ENCODE measurements at places on chromosomes 1 and 21.

DNA sequence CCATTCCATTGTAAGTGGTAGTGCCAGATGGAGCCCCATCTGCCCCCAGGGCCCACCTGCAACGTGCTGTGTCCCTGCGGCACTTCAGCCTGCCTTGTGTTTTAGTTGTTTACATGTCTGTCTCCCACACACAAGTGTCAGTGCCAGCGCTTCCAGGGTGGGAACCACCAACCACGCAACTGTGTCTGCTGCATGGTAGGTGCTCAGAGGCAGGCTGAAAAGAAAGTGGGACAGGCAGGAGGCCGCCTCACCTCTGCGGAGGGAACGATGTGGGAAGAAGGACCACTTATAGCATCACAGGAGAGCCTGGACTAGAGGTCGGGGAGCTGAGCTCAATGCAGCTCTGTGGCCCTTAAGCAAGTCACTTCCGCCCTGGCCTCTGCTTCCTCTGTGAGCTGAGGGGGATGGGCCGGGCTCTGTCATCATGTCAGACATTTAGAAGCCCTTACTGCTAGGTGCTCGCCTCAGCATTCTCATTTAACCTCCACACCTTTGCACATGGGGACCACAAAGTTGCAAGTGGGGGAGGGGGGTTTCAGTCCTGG lies 17.9 kb downstream of the SLC9A1 start:
- DNase-seq: no peak

GRCh38 chr1:109075531-109076490 lies at the start of gene TAF13:
Gene TAF13, minus strand, starts transcription at chr1:109076003. Its CDS starts 56 bp downstream, at chr1:109075947.
- DNase-seq: peak; percentile 74

- DNase-seq: no peak
These were observed 28.4 kb upstream of the KIAA0040 start for GRCh38 chr1:175220853-175221556.

GRCh38 chr1:228282329-228283042 lies 74.6 kb downstream of the OBSCN start:
- DNase-seq: no peak

GRCh38 chr21:42695697-42696380 lies 42.4 kb downstream of the PDE9A start:
- no peak for DNase-seq

DNA sequence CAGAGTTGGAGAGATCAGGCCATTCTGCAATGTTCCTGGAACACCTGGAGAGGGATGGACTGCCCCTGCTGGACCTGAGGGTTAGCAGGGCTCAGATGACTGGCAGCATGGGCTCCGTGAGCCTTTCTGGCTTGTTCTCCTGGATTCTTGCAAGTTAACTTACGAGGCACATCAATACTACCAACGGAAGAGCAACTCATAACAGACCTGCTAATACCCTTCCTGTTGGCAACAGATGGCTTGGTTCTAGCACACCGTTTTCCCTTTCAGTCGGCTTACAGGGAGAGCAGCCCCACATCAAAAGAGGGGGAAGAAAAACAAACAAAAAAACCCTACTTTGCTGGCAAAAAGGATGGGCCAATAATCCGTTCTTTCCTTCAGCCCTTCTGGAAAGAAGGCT lies 47.9 kb downstream of the SLC66A1 start:
- no peak for DNase-seq

- DNase-seq: no peak
These were observed 156.8 kb downstream of the ZBTB18 start for GRCh38 chr1:244207935-244208244.

GRCh38 chr21:33562389-33562788 lies 19.6 kb downstream of the SON start:
- DNase-seq: no peak

DNA sequence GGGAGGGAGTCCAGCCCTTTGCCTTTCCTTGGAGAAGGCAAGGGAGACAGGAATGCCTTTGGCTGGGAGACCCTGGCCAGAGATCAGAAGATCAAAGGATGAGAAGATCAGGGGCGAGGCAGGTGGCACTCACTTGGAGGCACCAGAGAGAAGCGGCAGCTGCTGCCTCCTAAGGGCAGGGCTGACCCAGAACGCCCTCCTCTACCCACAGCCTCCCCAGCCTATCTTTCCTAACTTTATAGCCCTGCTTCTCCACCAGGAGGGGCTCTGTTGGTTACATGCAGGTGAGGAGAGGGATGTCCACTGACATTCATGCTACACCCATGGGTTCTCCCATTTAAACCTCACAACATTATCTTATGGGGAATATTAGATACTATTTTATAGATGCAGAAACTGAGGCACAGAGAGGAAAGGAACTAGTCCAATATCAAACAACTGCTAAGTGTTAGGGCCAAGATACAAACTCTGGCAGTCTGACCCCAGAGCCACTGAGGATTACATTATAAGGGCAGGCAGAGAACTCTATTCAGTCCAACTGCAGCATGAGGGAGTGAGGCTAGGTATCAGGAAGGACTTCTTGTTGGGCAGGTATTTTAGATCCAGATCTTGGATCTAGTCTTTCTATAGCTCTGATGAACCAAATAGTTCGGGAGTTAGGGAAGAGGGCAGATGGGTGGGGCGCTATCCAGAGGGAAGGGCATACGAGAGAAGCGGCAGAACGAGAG lies 19.9 kb downstream of the LGR6 start:
- peak; percentile 22 for DNase-seq

DNA sequence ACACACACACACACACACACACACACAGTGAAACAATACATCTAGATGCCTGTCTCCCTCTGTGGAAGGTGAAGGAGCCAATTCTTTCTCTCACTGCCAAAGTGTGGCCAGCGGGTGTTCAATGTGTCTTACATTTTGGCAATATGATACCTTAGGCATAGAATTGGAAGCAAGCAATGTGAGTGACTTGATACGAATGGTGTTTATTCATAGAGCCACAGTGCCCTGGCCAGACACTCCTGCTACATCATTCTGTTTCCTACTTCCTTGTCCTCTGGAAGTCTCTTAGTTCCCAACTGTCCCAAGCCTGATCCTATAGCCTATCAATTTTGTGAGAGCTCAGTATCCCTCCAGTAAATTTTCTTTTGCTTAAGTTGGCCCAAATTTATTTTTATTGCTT lies 170.0 kb upstream of the L1TD1 start:
- no peak for DNase-seq

- no peak for DNase-seq
These were observed 49.7 kb downstream of the FHAD1 start for GRCh38 chr1:15296585-15297321.

DNA sequence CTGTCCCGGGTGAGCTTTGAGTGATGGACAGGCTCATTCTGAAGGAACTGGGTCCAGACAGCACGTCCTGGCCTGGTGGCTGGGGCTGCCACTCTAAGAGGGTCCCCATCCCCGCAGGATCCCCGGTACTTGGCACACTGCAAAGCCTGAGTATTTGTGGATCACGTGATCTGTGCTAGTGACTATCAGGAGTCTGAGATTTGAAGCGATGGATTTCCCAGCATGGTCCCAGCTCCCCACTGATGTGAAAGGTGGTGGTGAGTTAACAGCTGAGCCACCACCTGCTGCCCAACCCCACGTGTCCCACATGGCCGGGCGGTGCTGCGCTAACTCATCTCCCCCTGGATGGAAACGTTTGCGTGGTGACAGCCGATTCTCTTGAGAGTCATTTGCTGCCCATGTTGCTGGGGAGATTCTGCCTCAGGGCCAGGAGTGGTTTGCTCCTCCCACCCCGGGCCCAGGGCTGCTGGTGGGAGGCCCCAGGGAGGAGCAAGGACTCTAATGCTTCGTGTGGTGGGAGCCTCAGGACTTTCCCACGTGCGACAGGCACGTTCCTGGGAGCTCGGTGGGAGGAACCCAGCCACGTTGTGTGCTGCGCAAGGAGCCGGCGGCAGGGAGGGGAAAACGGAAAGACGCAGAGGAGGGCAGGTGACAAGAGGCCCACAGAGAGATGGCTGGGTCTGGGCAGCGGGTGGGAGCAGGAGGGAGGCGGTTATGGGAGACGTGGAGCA lies 15.1 kb downstream of the FAAP20 start:
- DNase-seq: peak; percentile 66

- DNase-seq: no peak
These were observed 14.5 kb downstream of the ACTRT2 start for GRCh38 chr1:3035563-3036446.

- DNase-seq: no peak
These were observed 106.9 kb downstream of the KCND3 start for GRCh38 chr1:111882559-111882958.

DNA sequence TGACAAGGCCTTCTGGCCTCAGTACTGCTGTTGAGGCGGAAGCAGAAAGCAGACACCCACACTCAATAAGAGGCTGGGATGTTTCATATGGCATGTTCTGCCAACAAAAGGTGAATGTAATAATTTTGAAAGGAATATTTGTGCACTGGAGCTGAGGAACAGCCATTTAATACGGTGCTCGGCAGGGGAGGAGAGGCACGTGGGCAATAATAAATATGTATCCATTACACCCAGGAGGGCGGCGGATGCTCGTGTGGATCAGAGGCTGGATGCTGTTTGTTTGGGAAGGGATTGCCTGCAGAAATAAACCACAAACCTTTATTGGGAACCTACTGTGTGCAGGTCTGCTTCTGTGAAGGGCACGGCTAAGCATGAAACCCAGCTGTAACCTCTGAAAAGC lies 92.0 kb downstream of the VWA5B1 start:
- no peak for DNase-seq

DNA sequence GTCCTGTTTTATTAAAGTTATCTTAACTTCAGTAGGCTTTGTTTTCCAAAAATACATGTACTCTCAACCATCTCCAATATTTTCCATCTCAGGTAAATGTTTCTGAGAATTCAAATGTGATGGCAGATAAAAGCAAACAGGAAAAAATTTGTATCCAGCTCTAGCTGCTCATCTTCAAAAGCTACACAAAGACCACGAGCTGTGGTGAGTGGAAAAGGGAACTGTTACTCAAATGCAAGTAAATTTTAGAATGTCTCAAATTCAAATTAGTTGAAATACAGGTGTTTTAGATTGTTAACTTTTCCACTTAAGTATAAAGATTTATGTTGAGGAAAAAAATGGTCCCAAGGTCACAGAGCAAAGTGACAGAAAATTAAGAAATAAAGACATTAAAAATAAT lies 216.0 kb downstream of the SLC45A1 start:
- DNase-seq: no peak

GRCh38 chr1:75838079-75838478 lies 41.4 kb downstream of the MSH4 start:
- DNase-seq: no peak
